Psoas muscle (tissue), 8 donors: ENCODE measurements at places on chromosomes 6 and 20. TPM values are rescaled to one million over a fixed set of nuclear protein-coding genes. Genes with fewer than 3 reads are reported as not detected.

The BTBD9 gene
- total RNA-seq: 10.4 TPM

The PRPH2 gene
- total RNA-seq: 1.8 TPM

DNA sequence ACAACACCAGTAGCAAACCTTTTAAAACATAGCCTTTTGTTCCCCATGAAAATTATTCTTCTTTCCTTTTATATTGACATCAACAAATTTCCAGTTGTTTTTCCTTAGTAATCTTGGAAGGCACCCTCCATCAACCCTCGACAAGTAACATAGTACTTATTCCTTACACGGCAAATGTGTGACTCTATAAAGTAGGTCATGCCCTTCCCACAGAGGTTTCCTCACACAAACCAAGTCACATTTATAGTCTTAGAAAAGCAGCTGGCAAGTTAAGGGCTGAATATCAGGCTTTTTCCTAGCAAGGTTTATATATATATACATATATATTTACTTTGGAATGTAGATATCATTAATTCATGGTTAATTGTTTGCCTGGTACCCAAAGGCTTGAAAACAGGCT, 371.5 kb downstream of the SYNE1 start:
- DNase-seq: no peak

- no peak for DNase-seq
Observed at GRCh38 chr6:149025061-149025460, 278.2 kb downstream of the UST start.

- no peak for DNase-seq
Observed at GRCh38 chr20:63128367-63128766, 87.6 kb downstream of the YTHDF1 start.

- no peak for DNase-seq
Observed at GRCh38 chr6:33721508-33721907, 10.0 kb upstream of the UQCC2 start.

DNA sequence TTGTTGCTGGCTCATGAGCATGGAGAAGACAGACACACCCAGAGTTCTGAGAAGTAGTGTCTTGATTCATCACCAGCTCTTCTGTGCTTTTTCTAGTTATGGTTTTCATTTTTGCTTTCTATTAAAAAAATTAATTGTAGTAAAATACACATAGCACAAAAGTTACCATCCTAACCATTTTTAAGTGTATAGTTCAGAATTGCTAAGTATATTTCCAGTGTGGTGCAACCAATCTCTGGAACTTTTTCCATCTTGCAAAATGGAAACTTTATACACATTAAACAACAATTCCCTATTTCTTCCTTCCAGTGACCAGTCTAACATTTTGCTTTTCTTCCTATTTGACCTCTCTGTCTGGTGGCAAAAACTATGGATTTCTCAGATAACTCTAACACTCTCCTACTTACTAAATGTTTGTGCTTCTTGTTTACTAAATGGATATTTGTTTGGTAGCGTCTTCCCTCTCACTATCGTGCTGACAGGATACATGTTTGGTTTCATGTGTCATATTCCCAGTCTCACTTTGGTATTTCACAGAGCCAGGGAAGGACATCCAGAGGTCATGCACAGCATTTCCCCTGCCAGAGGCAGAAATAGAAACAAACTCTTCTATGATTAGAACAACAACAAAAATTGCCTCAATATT, 40.6 kb downstream of the TXLNB start:
- DNase-seq: no peak

- no peak for DNase-seq
Observed at GRCh38 chr20:48332555-48332954, 495.2 kb downstream of the PREX1 start.
